ENCODE measurements at places on chromosomes 16 and 17. TPM values are rescaled to one million over a fixed set of nuclear protein-coding genes. Genes with fewer than 3 reads are reported as not detected.

MFAP4 gene
- polyA plus RNA-seq = 162 TPM

C17orf78 gene
- 0.44 TPM for polyA plus RNA-seq

LRRC45 gene
- polyA plus RNA-seq = 15.8 TPM

MAPK7 gene
- polyA plus RNA-seq = 29.3 TPM

ZNF385C gene
- polyA plus RNA-seq = 6.3 TPM

RUNDC1 gene
- polyA plus RNA-seq = 19.1 TPM

FBXO39 gene
- 0.06 TPM for polyA plus RNA-seq

ELMO3 gene
- polyA plus RNA-seq = 6.7 TPM

ITGB3 gene
- polyA plus RNA-seq = 24.1 TPM

DNA sequence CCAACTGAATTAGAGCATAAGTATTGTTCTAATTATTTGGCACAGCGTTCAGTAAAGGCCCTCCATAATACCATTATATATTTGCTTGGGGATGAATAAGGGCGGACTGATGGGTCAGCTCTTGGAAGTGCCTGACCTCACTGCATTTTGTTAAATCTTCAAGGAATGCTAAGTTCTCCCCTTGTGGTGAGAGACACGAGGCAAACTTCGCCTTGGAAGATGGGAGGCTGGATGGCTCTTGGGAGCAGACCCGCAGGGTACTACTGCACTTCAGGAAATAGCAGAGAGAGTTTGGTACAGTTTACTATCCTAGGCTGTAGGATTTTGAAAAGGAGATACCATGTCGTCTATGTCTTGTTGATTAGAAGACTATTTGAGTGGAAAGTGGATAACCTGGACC lies 87.0 kb upstream of the RPRML start:
- DNase-seq = no peak

GRCh38 chr17:44345454-44346026 lies 438 bp downstream of the GRN start:
- peak; percentile 83 for DNase-seq

GRCh38 chr16:10945065-10945787 lies 862 bp downstream of the CLEC16A start:
- DNase-seq = no peak

DNA sequence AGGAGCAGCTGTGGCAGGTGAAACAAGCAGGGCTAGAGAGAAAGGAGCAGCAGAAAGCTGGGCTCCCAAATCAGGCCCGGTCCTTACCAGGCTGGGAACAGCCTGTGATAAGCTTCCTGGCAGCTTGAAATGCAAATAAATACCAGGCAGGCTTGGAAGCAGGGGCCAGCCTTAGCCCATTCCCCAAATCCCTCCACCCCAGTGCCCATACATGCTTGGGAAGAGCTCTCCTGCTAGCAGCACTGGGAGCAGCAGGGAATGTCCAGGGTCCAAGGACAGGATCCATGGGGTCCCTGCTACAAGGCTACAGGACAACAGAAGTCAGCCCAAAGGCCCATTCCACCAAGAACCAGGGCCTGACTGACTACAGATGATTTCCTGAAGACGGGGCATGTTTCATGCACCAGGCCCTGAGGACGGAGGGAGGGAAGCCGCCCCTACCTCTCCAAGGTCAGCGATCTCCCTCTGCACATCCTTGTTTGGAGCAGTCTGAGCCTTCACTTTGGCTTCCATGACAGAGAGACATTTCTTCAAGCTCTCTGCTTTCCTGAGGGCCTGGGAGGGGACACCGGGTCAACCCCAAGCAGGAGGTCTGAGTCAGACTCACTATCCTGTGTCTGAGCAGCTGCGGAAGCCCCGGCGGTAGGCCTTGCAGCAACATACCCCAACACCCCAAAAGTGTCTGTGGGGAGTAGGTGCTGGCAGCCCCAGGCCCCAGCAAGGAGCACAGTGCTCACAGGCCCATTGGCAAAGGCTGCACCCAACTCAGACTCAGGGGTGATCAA lies 2.6 kb upstream of the EXOSC6 start:
- DNase-seq = no peak

DNA sequence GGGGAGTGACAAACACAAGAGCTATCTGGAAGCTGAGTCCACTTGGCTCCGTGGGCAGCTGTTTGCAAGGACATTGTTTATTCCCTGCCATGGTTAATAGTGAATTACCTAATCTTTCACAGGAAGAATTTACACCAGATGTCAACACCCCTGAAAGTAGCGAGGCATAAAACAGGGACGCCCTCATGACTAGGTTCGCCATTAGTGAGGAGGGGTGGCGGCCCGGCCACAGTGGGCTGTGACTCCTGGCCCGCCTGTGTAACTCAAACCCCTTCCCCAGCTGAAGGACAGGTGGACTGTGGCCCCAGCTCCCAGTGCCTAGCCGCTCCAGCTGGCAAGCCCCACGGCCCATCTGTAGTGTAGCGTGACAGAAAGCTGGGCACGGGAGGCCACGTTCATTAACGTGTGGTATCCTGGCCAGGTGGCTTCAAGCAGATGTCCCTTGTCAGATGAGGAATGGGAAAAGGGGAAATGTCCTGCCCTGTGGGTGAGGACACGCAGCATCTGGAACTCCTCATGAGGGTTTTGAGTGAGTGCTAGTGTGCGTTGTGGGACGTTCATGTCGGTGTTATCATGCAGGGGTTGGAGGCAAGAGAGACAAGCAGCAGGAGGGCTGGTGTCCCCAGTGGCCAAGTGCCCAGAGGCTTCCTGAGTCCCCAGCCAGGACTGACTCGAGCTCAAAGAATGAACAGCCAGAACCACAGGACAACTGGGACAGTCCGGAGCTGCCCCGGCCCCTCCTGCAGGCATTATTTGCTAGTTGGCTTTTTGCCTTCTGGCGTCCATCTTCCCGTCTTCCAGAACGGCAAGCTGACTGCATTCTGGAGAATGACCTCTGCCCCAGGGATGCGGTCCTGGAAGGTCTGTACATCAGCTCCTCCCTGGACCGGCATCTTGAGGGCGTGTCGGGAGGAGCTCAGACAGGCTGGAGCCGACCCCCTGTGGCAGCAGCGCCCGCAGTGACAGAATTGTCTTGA lies 19.2 kb downstream of the KDM8 start:
- peak; percentile 59 for DNase-seq

- DNase-seq = no peak
Measured at GRCh38 chr17:74157366-74157765, 46.1 kb upstream of the RPL38 start.

DNA sequence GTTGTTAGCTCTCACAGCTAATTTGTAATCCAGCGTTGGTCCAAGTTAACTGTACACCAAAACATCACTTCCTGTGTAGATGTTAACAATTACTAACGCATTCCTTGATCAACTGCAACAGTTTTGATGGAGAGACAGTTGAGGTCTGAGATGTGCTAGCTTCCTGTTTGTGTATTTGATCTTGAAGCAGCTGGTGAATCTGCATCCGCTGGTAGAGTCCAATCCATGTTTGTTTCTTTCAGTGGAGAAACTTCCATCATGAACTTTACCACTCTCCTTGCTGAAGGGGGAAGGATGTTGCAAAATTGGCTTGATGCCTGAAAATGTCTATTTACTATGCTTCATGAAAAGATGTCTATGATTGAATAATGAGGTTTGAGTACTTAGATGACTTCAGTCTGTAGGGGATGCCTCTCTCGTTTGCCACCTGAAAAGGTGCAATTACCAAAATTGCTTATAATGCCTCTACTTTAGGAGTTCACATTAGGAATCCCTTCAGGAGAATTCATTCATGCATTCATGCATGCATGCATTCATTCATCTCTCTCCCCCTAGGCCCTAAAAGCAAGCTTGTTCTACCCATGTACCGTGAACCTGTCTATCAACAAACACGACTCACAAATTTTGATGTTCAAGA lies 39.6 kb upstream of the ZKSCAN2 start:
- DNase-seq = no peak

DNA sequence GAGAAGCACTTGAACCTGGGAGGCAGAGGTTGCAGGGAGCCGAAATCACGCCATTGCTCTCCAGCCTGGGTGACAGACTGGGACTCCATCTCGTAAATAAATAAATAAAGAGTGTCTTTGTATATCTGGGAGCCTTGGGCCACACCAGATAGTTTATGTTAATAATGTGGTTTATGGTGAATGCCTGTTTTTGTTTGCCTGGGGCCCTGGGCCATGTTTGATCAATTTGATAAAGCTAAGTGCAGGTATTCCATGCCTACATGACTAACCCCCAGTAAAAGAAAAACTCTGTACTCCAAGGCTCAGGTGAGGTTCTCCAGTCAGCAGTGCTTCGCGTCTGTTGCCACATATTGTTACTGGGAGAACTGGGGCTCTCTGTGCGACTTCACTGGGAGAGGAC lies 15.1 kb downstream of the SCIMP start:
- no peak for DNase-seq

DNA sequence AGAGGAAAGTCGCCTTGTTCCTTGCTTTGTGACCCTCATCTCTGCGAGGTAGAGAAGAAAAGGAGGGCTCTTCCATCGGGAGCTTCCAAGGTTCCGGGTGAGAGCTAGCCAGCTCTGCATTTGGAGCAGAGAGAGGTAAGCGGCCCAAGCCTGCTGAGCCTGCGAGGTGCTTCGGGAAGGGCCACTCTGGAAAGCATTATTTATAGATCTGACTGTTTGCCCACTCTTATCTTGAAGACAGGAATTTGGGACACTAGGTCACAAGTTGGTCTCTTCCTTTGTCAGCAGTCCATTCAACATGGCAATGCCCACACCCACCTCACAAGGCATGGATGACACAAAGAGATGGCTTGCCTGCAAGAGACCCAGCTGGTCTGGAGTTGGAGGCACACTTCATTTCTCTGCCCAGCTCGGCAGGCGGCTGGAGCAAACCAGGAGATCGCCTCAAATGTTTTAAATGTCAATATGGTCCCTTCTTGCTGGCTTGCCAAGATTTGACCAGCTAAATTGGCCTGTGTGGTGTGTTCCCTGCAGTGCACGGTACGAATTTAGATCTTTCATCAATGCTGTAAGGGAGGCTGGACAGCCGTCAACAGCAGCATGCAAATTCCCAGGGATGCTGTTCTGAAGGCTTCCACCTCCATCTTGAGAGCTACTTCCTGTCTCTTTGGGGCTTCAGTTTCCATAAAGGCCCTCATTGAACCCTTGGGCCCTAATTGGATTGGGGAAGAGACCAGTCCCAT lies 19.5 kb downstream of the CBX4 start:
- DNase-seq = no peak

- no peak for DNase-seq
Measured at GRCh38 chr17:5003214-5003867, 5.6 kb downstream of the KIF1C start.

- no peak for DNase-seq
Measured at GRCh38 chr16:28913946-28914724, 10.9 kb downstream of the RABEP2 start.

- DNase-seq = no peak
Measured at GRCh38 chr17:28018439-28019070, 23.9 kb upstream of the NLK start.

DNA sequence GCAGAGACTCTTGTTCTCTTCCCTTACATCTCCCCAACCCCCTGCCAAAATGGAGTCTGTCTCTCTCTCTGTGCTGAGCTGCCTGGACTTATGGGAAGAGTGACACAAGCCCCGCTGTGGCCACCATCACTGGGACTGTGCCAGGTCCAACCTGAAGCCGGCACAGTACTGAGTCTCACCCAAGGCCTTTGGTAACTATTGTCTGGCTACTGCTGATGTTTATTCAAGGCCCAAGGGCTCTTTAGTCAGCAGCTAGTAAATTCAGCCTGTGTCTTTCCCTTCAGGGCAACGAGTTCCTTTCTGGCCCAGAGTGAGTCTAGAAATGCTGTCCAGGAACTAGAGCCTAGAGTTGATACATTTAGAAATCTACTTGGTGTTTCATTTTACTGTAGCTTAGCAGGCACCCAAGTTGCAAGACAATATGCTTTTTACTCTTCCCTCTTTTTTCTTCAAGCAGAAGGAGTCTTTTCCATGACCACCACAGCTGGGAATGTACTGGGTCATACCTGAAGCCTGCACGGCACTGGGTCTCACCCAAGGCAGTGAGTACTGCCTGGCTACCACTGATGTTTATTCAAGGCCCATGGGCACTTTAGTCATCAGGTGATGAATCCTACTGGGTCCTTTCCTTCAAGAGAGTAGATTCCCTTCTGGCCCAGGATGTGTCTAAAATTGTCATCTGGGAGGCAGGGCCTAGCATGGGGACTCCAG lies 17.7 kb downstream of the EFCAB5 start:
- no peak for DNase-seq

GRCh38 chr16:89716493-89716892 lies 4.2 kb downstream of the VPS9D1 start:
- no peak for DNase-seq

- no peak for DNase-seq
Measured at GRCh38 chr17:4229627-4230541, 33.9 kb downstream of the ANKFY1 start.

- no peak for DNase-seq
Measured at GRCh38 chr16:67177743-67178699, 5.7 kb downstream of the MATCAP1 start.

GRCh38 chr16:84367750-84368307 lies 509 bp upstream of the ATP2C2 start:
- no peak for DNase-seq

- DNase-seq = no peak
Measured at GRCh38 chr16:87180069-87180468, 137.1 kb downstream of the C16orf95 start.

DNA sequence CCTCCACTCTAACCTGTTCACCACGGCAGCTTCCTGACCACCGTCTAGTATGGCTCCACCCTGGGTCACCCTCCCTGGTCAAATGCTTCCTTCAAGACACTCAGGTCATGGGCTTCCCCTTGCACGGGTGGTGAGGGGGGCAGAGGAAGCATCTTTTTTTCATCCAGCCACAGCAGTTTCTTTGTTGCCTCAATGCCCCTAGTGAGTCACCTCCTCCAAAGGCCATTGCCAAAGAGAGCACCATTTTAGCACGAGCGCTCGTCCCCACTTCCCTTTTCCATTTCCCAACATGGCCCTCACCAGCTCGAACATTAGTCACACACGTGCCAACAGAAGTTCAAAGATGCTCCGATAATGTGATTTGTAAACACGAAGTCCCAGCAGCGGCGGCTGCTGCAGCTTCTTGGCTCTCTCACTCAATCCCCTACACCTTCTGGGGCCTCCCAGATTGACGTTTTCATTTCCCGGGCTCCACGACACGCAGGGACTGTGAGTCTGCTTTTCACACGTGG lies 134.6 kb downstream of the GAS7 start:
- DNase-seq = no peak

DNA sequence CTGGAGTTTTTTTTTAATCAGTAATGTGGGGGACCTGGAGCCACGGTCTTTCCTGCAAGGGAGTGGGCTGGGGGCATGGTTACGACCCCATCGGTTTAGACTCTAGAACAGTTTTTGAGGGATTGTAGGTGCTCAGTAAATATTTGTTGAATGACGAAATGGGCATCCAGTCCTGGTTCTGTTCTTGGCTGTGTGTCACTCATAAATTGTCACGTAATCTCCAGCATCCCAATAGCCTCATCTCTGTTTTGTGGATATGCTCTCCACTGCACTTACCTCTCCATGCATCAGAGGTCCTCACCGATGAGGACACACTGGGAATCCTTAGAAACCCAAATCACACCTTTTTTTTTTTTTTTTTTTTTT lies 497 bp upstream of the SLC38A7 start:
- no peak for DNase-seq

GRCh38 chr17:29766796-29767327 lies 144.2 kb upstream of the CORO6 start:
- DNase-seq = no peak

Measured in renal pelvis (tissue), 12 donors.